C1 segment of cervical spinal cord (tissue), 14 donors: ENCODE measurements at places on chromosomes 5 and 9.

DNA sequence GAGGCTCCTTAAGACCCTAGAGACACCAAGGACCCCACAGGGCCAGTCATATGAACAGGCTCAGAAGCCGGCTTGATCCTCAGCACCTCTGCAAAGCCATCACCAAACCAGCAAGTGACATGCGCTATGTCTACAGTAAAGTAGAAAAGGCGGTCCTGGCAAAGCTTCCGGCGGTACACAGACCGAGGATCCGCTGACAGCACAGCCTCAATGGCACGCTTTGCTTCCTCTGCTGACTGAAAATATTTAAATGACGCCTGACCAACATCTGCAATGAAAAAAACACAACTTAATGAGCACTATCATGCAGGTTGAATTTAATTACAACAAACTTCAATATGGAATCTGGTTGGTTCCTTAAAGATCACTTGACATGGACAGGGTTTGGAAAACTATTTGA is 17.6 kb downstream of the TRMO start:
- no peak for DNase-seq

GRCh38 chr9:137602661-137603060 is 2.8 kb upstream of the ARRDC1 start:
- no peak for DNase-seq

DNA sequence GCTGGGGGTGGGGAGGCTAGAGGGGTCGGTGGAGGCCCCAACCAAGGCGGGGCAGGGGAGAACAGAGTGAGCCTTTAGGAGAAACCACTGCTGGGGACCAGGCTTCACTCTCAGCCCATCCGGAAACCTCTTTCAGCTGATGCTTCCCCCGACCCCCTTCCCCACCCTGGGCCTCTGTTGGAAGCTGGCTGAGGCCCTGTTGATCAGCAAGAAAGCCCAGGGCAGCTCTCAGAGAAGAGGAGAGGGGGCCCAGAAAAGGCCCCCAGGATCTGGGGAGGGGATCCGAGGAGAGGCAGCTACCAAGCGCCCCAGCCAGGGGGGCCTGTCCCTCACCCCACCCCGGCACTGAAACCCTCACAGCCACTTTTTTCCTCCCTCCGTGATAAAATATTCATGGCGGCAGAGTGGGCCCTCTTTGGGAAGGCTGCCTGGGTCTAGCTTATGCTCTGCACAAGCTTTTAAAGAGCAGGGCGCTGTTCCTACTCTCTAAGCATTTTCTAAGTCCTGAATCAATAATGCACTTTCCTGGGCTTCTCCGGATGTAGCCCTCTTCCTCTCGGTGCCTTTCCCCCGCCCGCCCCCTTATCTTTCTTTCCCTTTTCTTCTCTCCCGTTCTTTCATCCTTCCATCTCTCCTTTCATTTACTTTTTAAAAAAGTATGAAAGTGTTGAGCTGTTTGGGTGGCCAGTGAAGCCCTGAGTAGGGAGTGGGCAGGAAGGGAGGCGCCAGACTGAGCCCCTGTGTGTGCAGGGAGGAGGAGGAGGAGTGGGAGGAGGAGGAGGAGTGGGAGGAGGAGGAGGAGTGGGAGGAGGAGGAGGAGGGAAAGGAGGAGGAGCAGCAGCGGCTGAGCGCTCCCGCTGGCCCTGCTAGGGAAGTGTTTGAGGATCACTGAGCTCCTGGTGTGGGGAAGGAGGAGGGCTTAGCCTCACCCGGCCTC is 23.5 kb downstream of the NTNG2 start:
- DNase-seq = no peak

- DNase-seq = no peak
Measured at GRCh38 chr5:60633341-60633740, 66.6 kb downstream of the DEPDC1B start.

DNA sequence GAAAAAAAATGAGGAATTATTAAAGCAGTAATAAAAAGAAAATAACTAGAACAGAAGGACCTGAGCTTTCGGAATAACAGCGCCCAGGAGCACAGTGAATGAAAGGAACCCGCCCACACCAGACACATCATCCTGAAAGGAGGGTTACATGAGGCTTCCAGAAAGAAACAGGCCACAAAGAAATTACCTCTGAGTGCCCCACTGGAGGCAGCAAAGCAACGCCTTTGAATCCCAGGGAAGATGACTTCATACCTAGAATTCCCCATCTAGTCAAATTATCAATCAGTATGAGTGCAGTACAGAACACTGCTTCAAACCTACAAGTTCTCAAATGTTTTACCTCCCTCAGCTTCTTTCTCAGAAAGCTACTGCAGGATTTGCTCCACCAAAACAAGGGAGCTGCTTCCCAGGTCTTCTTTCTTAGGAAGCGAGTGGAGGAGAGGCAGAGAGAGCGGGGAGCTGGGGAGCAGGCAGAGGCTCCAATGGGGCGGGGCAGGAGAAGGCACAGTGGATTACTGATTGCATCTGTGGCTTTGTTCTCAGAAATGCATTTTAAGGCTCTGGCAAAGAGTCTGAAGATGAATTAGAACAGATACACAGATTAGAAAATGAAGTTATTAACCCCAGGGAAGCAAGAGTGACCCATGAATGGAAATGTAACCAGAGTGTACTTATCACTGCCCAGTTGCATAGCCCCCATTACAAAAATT is 87.1 kb downstream of the SEMA4D start:
- no peak for DNase-seq

- DNase-seq = no peak
Measured at GRCh38 chr9:7936163-7936562, 136.6 kb upstream of the DMAC1 start.

DNA sequence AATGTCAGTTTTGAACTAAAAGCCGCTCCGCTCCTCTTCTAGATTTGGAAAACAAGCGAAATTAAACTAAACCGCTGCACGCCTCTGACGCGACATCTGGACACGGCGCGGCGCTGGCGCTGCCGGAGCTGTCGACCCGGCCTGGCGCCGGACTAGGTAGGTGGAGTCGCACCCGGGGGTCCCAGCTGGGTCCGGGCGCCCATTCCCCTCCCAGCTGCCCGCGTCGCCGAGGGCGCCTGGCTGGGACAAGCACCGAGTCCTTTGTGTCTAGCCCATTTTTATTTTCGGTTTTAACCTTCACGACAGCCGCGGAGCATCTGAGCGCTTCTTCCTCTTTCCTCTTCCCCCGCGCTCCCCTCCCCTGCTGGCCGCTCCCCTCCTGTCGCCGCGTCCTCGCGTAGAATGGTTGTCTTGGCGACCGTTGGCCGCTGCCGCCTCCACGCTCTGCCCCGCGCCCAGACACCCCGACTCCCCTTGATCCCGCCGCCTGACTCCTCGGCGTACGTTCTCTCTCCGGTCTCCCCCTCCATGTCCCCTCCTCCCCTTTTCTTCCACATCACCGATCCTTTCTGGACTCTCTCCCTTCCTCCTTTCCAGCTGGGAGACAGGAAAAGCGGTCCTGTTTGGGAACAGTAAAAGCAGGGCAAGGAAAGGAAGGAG is 545 bp downstream of the CDKN2B-AS1 start:
- no peak for DNase-seq

GRCh38 chr9:129113645-129114304 is 2.6 kb downstream of the PTPA start:
- no peak for DNase-seq

DNA sequence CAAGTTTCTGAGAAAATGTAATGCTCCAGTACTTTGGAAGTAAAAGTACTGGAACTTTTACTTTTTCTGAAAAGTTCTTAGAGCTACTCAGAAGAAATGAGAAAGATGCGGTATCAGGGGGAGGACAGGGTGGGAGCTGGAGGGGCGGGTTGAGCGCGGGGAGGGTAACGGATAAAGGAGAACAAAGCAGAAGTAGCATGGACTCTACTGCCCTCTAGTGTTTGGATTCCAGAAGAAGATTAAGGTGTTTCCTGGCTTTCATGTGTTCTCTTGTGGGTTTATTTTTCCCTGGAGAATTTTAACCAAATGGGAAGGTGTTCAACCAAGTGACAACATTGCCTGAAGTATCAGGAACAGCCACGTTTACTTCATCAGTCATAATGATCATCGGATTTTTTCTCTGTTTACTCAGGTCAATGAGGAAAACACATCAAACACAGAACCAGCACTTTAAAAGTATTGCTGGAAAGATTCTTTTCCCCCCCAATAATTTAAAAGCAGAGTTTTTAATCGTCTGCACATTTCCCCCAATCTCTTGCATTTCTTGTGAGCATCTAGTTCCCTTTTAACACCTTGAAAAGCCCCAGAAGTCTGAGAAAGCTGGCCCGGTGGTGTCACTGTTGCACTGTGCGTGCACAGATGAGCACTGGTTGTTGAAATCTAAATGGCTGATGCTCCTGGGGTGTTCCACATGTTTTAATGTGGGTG is 190.6 kb downstream of the MPDZ start:
- DNase-seq = no peak

DNA sequence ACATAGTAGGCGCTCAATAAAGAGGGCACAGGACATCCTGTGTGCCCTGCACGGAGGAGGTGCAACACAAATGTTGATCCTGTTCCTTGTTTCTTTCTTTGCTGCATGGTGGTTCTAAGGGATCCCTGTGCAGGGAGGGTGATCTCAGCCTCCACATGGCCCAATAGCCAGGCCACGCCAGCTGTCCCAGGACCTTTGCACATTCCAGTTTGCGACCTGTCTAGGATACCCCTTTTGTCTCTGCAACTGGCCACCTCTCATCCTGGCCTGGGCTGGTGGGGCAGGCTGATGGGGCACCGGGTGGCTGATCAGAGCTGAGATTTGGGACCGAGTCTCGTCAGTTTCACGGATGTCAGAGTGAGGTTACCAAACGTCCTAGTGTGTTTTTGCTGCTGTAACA is 79.5 kb downstream of the CFAP77 start:
- DNase-seq = no peak

GRCh38 chr5:19728571-19728970 is 259.4 kb downstream of the CDH18 start:
- no peak for DNase-seq

DNA sequence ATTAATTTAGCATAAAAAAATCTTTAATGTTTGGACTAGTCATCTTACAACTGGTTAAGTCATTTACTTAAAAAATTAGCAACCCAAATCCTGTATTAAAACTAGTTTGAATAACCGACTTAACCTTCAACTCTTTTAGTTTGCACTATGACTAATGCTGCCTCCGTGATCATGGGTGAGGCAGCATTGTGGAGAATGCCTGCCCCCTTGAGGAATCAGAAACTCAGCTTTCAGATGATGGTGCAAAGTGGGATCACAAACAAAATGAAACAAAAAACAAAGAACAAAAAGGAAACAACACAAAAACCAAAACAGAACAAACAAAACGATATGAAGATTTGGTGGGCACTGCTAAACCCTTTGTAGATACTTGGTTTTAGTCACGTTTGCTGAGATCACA is 127.0 kb upstream of the PALM2AKAP2 start:
- DNase-seq = no peak

DNA sequence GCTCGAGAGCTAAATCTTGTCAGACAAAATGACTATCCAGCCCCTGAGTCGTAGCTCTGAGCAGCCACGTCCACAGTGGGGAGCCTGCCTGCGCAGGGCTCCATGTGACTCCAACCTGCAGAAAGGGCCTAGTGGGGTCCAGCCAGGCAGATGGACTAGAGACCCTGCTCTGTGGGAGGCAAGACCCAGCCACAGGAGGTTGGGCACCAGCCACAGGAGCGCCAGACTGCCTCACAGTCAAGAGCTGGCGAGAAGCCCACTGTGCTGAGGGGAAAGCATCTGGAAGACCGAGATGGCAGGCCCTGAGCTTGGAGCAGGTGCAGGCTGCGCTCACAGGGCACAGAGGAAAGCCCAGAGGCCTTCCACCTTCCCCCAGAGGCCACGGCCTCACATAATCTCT is 61.4 kb downstream of the C5orf15 start:
- no peak for DNase-seq

DNA sequence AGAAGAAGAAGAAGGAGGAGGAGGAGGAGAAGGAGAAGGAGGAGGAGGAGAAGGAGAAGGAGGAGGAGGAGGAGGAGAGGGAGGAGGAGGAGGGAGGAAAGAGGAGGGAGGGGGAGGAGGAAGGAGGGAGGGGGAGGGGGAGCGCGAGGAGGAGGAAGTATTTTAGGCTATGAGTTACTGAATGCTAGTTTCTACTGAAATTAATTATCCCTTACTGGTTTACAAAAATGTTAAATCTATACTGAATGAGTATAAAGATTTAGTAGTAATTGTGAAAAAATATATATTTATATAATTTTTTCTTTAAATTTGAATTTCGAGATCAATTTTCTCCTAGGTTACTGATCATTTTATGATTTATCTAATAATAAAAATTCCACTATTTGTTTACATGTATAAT is 1769.0 kb upstream of the NUDT12 start:
- DNase-seq = no peak

GRCh38 chr9:38032266-38033110 is 36.5 kb downstream of the SHB start:
- no peak for DNase-seq

DNA sequence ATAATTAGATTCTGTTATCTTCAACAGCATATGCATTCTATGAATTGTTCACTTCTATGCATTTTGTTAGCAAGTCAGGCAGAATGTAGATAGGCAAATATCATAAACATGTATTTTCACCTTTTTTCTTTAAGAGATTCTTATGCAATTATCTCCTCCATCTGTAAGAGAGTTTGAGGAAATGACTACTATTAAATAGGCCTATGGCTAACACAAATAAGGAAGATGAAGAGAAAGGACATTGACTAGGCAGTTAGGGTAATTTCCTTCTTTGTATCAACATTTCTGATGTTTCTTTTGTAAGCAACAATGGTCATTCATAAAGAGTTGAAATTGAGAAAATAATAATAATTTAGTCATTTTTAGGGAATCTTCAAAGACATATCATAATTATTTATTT is 145.2 kb upstream of the CDH12 start:
- DNase-seq = no peak

GRCh38 chr5:138942066-138942465 is 66.9 kb upstream of the LRRTM2 start:
- no peak for DNase-seq

- no peak for DNase-seq
Measured at GRCh38 chr9:18061856-18062255, 412.1 kb upstream of the ADAMTSL1 start.

- no peak for DNase-seq
Measured at GRCh38 chr5:150847334-150847695, 994 bp downstream of the IRGM start.

DNA sequence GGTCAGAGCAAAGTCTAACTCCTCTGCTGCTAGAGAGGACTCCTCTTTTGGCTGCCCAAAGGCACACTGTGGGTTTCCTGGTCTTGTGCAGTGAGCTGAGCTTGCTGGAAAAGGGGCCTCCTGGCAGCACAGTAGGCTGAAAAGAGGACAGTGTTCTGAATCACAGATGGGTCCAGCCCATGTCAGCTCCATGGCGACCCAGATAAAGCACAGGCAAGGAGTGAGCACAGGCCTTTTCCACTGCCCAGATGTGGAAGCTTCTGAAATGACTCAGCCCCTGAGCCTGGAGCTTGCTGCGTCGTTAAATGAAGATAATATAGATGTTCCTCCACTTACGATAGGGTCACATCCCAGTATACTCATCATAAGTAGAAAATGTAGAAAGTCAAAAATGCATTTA is 8.1 kb downstream of the CCDC180 start:
- no peak for DNase-seq
